ENCODE measurements at places on chromosomes 3 and 15.

DNA sequence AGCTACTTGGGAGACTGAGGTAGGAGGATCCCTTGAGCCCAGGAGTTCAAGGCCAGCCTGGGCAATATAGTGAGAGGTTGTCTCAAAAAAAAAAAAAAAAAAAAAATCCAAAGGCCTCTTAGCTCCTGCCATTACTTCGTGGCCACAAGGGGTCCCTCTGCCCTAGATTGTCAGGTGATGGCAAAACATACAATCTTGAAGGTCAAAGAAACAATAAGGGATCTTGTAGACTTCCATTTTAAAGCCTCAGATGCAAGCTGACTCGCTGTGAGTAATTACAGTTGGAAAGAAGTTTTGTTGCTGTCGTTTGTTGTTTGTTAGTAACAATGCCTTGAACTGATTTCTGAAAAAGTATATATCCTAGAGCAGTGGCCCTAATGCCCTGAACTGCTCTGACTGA, 55.9 kb upstream of the PLCL2 start:
- no peak for DNase-seq

GRCh38 chr15:41891946-41892345, 1.9 kb downstream of the SPTBN5 start:
- DNase-seq, result no peak

DNA sequence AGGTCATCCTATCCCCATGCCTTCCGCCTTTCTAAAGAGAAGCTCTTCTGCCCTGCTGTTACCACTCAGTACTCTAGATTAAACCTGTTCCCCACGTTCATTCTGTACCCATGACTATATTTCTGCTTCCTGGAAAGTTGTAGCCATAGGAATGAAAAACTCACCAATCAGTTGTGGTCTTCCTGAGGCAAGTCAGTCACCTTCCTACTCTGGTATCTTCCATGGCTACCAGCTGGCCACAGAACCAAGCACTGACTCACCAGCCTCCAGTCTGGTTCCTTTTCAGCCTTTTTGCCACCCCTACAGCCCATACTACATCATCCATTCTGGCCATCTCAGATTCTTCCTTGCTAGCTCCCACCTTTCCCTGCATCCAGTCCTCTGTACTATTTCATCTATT, 46.4 kb downstream of the TMEM44 start:
- DNase-seq, result no peak

GRCh38 chr3:6281662-6282061, 579.3 kb upstream of the GRM7 start:
- DNase-seq, result no peak

GRCh38 chr15:44099671-44100070, 95.4 kb downstream of the FRMD5 start:
- no peak for DNase-seq

GRCh38 chr3:62144482-62144881, 228.9 kb downstream of the FEZF2 start:
- DNase-seq, result no peak

GRCh38 chr3:184669578-184669977, 42.3 kb downstream of the MAGEF1 start:
- DNase-seq, result no peak

GRCh38 chr3:83843716-83844115, 1115.1 kb upstream of the CADM2 start:
- no peak for DNase-seq

- DNase-seq, result no peak
Observed at GRCh38 chr3:17983106-17983505, 240.7 kb upstream of the TBC1D5 start.

DNA sequence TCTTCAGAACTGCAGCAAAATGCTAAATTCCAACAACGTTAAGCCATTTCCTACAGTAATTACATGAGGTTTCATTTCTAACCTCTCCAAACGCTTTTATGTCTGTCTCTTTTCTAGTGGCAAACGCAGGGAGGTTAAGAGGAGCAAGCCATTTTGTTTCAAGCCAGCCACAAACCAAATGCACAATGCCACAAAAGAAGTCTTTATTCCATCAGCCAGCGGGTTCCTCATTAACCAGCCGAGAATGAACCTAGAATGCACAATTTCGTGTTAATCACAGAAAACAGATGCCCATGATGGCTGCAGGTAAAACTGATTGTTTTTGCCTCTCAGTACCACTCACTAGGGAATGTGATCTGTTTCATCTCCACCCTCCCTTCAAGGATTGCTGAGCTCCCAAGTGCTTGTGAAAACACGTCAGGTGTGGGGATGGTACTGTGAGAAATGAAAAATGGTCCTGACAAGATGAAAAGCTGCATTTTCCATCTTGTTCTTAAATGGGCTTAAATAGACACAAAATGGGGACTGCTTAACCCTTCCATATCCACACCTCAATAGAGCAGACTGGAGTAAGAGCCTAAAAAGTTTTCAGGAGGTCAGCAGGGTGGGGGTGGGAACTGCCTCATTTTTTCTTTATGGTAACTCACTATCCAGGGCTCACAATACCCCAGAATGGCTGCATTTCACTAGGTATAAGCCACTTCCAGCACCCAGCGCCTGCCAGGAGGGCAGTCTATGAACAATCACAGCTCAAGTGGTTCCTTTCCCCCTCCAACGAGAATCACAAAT, 277.1 kb downstream of the MAGI1 start:
- DNase-seq, result peak; percentile 30

DNA sequence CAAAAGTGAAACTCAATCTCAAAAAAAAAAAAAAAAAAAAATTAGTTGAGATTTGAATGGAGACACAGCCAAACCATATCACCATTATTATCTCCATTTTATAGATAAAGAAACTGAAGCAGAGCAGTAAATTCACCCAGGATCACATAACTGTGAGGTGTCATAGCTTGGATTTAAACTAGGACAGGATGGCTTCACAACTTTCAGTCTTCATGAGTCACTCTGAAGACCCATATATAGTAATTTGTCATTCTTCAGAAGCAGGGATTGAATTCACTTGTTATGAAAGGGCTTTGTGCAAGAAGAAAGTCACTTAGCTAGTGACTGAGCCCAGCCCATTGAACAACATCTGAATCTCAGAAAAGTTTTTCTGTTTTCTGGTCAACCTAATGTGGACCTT, 60.5 kb upstream of the LRIG1 start:
- no peak for DNase-seq

- DNase-seq, result no peak
Observed at GRCh38 chr15:80210611-80211573, 41.1 kb downstream of the CTXND1 start.

DNA sequence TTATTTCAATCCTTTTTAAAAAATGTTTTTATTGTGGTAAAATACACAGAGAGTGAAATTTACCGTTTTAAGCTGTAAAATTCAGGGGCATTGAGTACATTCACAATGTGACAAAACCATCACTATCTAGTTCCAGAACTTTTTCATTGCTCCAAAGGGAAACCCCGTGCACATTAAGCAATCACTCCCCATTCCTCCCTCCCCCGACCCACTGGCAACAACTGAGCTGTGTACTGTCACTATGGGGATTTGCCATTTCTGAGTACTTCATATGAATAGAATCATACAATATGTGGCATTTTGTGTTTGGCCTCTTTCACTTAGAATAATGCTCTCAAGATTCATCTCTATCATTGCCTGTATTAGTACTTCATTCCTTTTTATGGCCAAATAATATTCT, 45.5 kb upstream of the BOC start:
- no peak for DNase-seq

DNA sequence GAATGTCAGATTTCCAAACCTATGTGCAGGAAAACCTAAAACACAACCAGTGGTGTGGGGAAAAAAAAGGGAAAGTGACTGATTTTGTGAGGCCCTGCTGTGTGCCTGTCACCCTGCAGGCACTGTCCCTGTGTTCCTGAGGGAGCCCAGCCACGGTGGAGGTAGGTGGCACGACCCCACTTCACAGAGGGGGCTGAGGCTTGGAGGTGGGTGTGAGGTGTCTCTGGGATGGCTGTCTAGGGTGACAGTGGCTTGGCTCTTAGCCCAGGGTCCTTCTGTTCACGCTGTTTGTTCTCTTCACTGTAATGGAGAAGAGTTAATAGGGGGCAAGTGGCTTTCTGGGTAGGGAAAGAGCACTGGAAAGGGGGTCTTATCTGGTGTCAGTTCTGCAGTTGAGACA, 22.6 kb downstream of the RASGRF1 start:
- DNase-seq, result no peak
